Aortic smooth muscle cell (primary cell): ENCODE measurements at places on chromosomes 7 and 10. TPM values are rescaled to one million over a fixed set of nuclear protein-coding genes. Genes with fewer than 3 reads are reported as not detected.

FAM171A1 gene
- 12.3 and 15.4 TPM in 2 replicates for total RNA-seq

PLEKHA1 gene
- 17.2 and 19.9 TPM in 2 replicates for total RNA-seq

ZNF727 gene
- total RNA-seq: 1.8 and 2.1 TPM in 2 replicates

BMPR1A gene
- total RNA-seq: 54.3 and 64.3 TPM in 2 replicates

ICA1 gene
- total RNA-seq: 1.7 and 2.2 TPM in 2 replicates

TFEC gene
- 0.13 and 0.19 TPM in 2 replicates for total RNA-seq

GNG11 gene
- total RNA-seq: 62.2 and 93.0 TPM in 2 replicates

ARMC3 gene
- under 0.01 TPM in 1 of 2 replicates, not detected in the other for total RNA-seq

CYP3A7 gene
- total RNA-seq: not detected in 2 replicates

ABI1 gene
- total RNA-seq: 29.6 and 35.0 TPM in 2 replicates
